ENCODE measurements at places on chromosomes 1 and 21.

GRCh38 chr1:67307251-67308060 lies at the start of gene IL12RB2:
Gene IL12RB2 (plus strand): TSS chr1:67307873. CDS start chr1:67320369, 12,496 bp downstream.
- no peak for DNase-seq

GRCh38 chr1:208420696-208421095 lies 176.5 kb upstream of the PLXNA2 start:
- DNase-seq = no peak

GRCh38 chr1:155318082-155318481 lies 2.6 kb upstream of the RUSC1 start:
- DNase-seq = no peak

DNA sequence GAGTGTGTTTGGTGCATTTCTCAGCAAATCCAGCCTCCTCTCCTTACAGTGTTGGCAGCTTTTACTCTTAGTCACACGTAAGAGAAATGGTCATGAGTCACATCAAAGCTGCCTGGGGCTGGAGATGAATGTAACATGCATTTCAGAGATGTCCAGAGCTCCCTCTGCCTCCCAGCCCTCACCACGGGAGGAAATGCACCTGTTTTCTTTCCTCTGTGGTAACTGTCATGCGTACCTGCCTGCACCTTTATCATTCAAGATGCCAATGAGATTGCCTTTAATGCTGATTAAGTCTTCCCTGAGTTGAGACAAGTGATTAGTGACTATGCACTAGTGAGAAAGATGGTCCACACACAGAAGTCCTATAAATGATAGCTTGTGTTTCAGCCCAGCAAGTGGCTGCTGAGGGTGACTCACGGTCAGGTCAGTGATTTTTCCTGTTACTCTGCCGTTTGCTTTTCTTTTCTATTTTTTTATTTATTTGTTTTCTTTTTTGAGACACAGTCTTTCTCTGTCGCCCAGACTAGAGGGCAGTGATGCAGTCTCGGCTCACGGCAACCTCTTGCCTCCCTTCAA lies 277.3 kb upstream of the FMN2 start:
- no peak for DNase-seq

- no peak for DNase-seq
Measured at GRCh38 chr1:184930645-184931044, 43.7 kb downstream of the NIBAN1 start.

DNA sequence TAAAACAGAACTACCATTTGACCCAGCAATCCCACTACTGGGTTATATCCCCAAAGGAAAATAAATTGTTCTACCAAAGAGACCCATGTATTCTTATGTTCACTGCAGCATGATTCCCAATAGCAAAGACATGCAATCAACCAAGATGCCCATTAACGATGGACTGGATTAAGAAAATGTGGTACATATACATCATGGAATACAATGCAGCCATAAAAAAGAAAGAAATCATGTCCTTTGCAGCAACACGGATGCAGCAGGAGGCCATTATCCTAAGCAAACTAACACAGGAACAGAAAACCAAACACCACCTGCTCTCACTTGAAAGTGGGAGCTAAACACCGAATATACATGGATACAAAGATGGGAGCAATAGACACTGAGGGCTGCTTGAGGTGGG lies 44.2 kb downstream of the SLC35D1 start:
- DNase-seq = no peak
